ENCODE measurements at places on chromosomes 7 and 10.
A peak's percentile ranks its signal among the peaks of the same experiment; 100 is the strongest.

- H3K4me3 ChIP-seq, result no peak overlapping the region
- H3K36me3 ChIP-seq, result no peaks in the 10 kb centered on the region
- H3K4me1 ChIP-seq, result no peaks in the 10 kb centered on the region
- DNase-seq, result no peak
Measured at GRCh38 chr7:132548489-132549078, 27.7 kb downstream of the PLXNA4 start.

DNA sequence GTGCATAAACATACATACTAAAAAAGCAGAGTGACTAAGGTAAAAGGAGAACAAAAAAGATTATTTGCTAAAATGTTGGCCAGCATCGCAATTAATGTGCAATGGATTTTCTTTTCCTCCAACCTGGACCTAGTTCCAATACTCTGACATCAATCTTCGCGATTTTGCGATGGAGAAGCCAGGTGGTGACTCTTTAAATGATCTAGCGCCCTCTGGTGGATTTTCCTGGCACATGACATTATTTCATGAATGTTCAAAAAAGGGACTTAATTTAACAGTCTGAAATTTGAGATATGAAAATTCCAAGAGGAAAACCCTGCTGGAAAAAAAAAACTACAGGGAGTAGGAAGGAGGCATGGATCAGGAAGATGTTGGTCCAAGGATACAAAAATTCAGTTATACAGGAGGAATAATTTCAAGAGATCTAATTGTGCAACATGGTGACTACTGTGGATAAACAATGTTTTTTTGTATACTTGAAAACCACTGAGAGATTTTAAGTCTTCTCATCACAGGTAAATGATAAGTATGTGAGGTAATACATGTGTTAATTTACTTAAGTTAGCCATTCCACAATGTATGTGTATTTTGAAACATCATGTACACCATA lies 4.3 kb upstream of the KCNMA1 start:
- H3K4me1 ChIP-seq, result no peaks in the 10 kb centered on the region
- H3K36me3 ChIP-seq, result no peaks in the 10 kb centered on the region
- H3K27me3 ChIP-seq, result peaks cover 11% of the 10 kb centered on the region

- no peaks in the 10 kb centered on the region for H3K36me3 ChIP-seq
- DNase-seq, result no peak
- H3K4me3 ChIP-seq, result no peak overlapping the region
- no peaks in the 10 kb centered on the region for H3K4me1 ChIP-seq
- H3K27ac ChIP-seq, result no peak overlapping the region
- no peaks in the 10 kb centered on the region for H3K27me3 ChIP-seq
Measured at GRCh38 chr7:67489881-67490280, 493.2 kb downstream of the TYW1 start.

- no peaks in the 10 kb centered on the region for H3K27me3 ChIP-seq
- no peaks in the 10 kb centered on the region for H3K36me3 ChIP-seq
- no peaks in the 10 kb centered on the region for H3K4me1 ChIP-seq
Measured at GRCh38 chr10:29039677-29040189, 249.1 kb upstream of the LYZL1 start.

GRCh38 chr7:28155964-28156363 lies 24.6 kb downstream of the JAZF1 start:
- H3K4me3 ChIP-seq, result no peak overlapping the region
- peaks cover 19% of the 10 kb centered on the region for H3K4me1 ChIP-seq
- H3K27ac ChIP-seq, result no peak overlapping the region
- no peaks in the 10 kb centered on the region for H3K27me3 ChIP-seq
- DNase-seq, result no peak

DNA sequence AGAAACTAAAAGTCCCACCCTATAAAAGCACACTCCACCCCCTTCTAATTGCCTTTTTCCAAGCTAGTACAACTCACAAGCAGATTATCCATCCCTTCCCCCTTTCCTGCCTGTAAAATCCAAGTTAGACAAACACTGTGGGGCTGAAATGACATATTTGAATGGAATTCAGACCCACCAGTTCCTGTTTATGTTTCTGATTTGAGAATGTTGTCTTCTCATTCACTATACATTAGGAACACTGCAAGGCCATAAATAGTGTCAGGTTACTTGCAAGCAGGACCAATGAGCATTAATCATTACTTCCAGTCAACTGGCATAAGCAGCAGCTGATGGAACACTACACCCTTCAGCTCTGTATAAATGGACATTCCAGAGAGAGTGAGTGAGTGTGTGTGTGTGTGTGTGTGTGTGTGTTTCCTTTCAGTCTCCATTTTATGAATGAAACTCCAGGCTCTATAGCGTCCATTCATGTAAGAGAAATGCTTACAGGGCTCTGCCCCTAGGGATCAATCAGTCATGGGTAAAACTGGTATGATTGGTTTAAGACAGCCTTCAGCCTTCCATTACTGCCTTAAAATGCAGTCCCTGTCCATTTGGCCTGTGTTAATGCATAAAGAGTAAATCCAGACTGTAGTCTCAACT lies 69.3 kb downstream of the ETV1 start:
- no peaks in the 10 kb centered on the region for H3K4me1 ChIP-seq
- H3K27me3 ChIP-seq, result no peaks in the 10 kb centered on the region
- H3K36me3 ChIP-seq, result no peaks in the 10 kb centered on the region
- H3K27ac ChIP-seq, result no peak overlapping the region
- DNase-seq, result no peak

- H3K4me1 ChIP-seq, result no peaks in the 10 kb centered on the region
- H3K4me3 ChIP-seq, result no peak overlapping the region
- no peaks in the 10 kb centered on the region for H3K27me3 ChIP-seq
- DNase-seq, result no peak
- H3K27ac ChIP-seq, result no peak overlapping the region
- no peaks in the 10 kb centered on the region for H3K36me3 ChIP-seq
Measured at GRCh38 chr7:19009936-19010280, 107.5 kb downstream of the TWIST1 start.

DNA sequence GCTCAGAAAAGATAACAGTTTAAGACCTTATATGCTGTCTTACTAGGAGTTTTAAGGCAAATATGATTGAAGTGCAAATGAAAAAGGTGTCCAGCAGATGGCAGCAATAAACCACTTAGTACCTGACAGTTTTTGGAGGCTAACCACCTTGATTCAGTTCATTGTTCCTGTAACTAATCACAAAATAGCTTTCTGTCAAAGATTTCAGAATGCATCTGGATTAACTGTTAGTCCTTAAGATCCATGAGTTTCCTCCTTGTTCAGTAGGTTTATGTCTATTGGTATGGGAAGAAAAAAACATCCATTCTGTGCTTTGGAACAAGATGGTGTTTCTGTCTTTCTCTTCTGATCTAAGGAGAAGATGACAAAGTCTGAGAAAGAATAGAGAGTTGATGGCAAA lies 46.6 kb downstream of the CCSER2 start:
- H3K36me3 ChIP-seq, result peaks cover 20% of the 10 kb centered on the region
- no peak overlapping the region for H3K4me3 ChIP-seq
- peak; percentile 40 for DNase-seq
- no peaks in the 10 kb centered on the region for H3K27me3 ChIP-seq
- H3K27ac ChIP-seq, result no peak overlapping the region

DNA sequence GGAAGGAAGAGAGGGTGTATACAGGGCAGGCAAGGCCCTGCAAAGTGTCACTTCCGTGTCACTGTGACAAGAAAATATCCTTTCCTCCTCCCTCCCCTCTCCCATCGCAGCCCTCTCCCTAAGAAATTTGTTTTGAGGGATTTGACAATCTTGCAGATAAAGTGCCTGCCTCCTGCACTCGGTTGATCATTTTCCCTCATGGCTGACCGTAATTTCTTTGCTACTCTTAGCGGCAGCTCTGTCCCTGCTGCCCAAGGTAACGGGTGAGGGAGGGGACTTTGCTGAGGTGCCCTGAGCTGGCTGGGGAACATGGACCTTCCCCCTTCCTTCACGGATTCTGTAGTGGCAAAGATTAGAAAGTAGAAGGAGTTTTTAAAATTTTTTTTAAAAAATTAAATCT lies 179.1 kb downstream of the TCF7L2 start:
- DNase-seq, result no peak
- H3K4me3 ChIP-seq, result no peak overlapping the region
- H3K4me1 ChIP-seq, result no peaks in the 10 kb centered on the region
- H3K27me3 ChIP-seq, result no peaks in the 10 kb centered on the region
- no peak overlapping the region for H3K27ac ChIP-seq
- H3K36me3 ChIP-seq, result no peaks in the 10 kb centered on the region

DNA sequence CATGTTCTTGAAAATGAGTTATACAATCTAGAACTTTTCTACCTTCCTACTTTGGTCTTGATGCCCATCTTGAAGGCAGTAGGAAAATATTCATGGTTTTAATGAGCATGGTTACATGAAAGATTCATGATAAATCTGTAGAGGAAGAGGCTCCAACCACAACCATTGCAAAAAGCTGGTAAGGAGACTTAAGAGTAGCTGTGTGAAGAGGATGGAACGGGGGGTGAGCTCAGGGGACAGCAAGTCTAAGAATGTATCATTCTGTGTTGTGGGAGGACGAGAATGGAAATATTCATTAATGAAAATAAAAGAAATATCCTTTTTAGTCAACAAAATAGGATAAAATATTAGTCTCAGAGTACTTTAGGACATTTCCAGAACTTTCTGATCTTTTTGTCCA lies 81.1 kb downstream of the BMPER start:
- H3K27me3 ChIP-seq, result no peaks in the 10 kb centered on the region
- H3K4me3 ChIP-seq, result no peak overlapping the region
- no peaks in the 10 kb centered on the region for H3K4me1 ChIP-seq
- H3K27ac ChIP-seq, result no peak overlapping the region
- no peak for DNase-seq

GRCh38 chr7:32587411-32587948 lies 92.2 kb downstream of the AVL9 start:
- H3K27ac ChIP-seq, result no peak overlapping the region
- no peaks in the 10 kb centered on the region for H3K27me3 ChIP-seq
- H3K36me3 ChIP-seq, result peaks cover 18% of the 10 kb centered on the region
- no peaks in the 10 kb centered on the region for H3K4me1 ChIP-seq

DNA sequence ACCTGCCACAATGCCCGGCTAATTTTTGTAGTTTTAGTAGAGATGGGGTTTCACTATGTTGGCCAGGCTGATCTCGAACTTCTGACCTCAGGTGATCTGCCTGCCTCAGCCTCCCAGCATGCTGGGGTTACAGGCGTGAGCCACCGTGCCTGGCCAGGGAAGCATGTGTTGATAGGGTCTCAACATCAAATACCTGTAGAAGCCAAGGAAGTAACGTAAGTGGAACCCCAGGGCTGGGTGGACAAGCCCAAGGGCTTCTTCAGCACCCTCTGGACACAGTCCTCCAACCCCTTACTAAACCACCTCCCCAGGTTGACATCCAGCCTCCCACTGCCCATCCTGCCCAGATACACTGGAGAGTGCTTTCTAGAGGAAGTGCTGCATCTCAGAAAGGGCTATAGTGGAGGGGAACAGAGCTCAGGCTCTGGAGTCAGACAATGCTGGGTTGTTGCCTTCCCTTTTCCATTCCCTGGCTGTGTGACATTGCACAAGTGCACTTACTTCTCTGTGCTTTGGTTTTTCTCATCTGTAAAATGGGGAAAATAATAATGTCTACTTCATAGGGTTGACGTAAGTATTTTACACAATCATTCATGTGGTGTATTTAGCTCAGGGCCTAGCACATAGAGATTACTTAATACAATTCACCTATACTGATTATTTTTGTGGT lies 73.9 kb upstream of the KAT6B start:
- H3K36me3 ChIP-seq, result no peaks in the 10 kb centered on the region
- H3K4me3 ChIP-seq, result no peak overlapping the region
- no peak for DNase-seq

- H3K4me3 ChIP-seq, result no peak overlapping the region
- no peaks in the 10 kb centered on the region for H3K36me3 ChIP-seq
- H3K4me1 ChIP-seq, result no peaks in the 10 kb centered on the region
- DNase-seq, result no peak
- no peak overlapping the region for H3K27ac ChIP-seq
Measured at GRCh38 chr7:157699357-157700013, 362.7 kb downstream of the DNAJB6 start.

DNA sequence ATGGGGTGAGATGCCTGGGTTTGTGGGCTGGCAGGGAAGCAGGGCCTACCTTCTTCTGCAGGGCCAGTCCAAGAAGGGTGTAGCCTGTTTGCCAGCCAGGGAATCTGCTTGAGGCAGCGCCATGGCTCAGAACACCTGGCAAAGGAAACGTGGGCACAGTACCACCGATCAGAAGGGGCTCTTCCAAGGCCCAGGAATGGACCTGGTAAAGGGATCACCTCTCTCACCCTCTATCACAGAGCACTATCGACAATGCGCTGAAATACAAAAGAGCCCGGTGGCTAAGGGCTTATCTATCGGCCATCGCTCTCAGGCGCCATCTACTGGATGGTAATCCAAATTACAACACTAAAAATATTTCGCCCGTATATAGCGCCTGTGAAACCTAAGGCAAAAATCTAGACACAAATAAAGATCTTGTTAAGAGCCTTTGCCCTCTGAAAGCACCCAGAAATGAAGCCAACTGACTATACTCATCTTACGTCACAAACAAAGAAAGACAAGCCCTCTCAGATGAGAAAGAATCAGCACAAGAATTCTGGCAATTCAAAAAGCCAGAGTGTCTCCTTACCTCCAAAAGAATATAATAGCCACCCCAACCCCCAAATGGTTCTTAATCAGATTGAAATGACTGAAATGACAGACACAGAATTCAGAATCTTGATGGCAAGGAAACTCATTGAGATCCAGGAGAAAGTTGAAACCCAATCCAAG lies 217.8 kb upstream of the HPS1 start:
- H3K36me3 ChIP-seq, result no peaks in the 10 kb centered on the region
- no peak overlapping the region for H3K27ac ChIP-seq
- no peaks in the 10 kb centered on the region for H3K4me1 ChIP-seq
- peak; percentile 53 for DNase-seq
- H3K27me3 ChIP-seq, result no peaks in the 10 kb centered on the region
- no peak overlapping the region for H3K4me3 ChIP-seq

GRCh38 chr7:72101444-72101843 lies 310.7 kb downstream of the CALN1 start:
- DNase-seq, result no peak
- H3K4me1 ChIP-seq, result no peaks in the 10 kb centered on the region
- H3K36me3 ChIP-seq, result no peaks in the 10 kb centered on the region
- no peak overlapping the region for H3K27ac ChIP-seq
- no peak overlapping the region for H3K4me3 ChIP-seq

- DNase-seq, result no peak
- H3K4me3 ChIP-seq, result no peak overlapping the region
- peaks cover 3% of the 10 kb centered on the region for H3K27me3 ChIP-seq
- H3K36me3 ChIP-seq, result no peaks in the 10 kb centered on the region
- no peak overlapping the region for H3K27ac ChIP-seq
Measured at GRCh38 chr10:101099901-101100300, 31.2 kb upstream of the TLX1 start.

GRCh38 chr10:127440371-127440770 lies 108.7 kb upstream of the NPS start:
- H3K4me3 ChIP-seq, result no peak overlapping the region
- no peaks in the 10 kb centered on the region for H3K36me3 ChIP-seq
- H3K27ac ChIP-seq, result no peak overlapping the region
- H3K27me3 ChIP-seq, result no peaks in the 10 kb centered on the region

GRCh38 chr10:131706952-131707351 lies 193.9 kb upstream of the PPP2R2D start:
- no peaks in the 10 kb centered on the region for H3K4me1 ChIP-seq
- no peak overlapping the region for H3K4me3 ChIP-seq
- H3K27ac ChIP-seq, result no peak overlapping the region
- no peaks in the 10 kb centered on the region for H3K27me3 ChIP-seq

GRCh38 chr10:7667262-7668141 lies 736 bp upstream of the ITIH5 start:
- H3K36me3 ChIP-seq, result no peaks in the 10 kb centered on the region
- no peak overlapping the region for H3K4me3 ChIP-seq
- H3K27me3 ChIP-seq, result peaks cover 23% of the 10 kb centered on the region
- peaks cover 10% of the 10 kb centered on the region for H3K4me1 ChIP-seq
